NCI-H2107 (cell line): ENCODE measurements at places on chromosomes 2 and 18.
A peak's percentile ranks its signal among the peaks of the same experiment; 100 is the strongest.

DNA sequence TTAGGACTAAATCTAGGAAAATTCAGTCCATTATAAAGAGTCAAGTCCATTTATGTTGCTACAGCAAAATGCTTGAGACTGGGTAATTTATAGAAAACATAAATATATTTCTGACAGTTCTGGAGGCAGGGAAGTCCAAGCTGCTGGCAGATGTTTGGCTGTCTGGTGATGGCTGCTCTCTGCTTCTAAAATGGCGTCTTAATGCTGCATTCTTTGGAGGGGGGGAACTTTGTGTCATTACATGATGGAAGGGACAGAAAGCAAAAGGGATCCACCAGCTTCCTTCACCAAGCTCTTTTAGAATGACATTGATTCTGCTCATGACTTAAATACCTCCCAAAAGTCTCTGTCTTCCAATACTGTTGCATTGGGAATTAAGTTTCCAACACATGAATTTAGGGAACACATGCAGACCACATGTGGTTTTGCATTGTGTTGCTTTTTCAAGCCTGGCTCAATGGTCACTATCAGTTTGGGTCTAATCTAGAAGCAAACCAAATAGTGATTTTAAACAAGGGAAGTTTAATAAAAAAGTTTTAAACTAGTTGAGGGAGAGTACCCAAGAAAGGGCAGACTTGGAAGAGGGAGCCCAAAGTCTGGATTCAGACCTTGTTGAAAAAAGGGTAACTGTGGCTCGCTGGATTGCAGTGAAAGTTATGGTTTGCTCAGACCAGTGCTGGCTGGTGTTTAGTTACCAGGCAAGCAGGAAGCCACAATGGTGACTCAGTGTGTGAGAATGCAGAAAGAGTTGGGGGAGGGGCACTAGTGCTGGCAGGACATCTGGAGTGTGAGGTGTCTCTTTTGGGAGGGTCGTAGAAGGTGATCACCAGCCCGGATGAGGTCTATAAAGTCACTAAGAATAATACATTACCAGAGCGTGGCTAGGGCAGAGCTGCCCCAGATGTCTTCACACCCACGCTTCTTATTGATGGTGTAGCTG is 30.8 kb downstream of the C18orf54 start:
- no peak for DNase-seq

- no peak for DNase-seq
Measured at GRCh38 chr18:27135504-27136207, 49.5 kb downstream of the CHST9 start.

GRCh38 chr18:45938488-45938935 is 28.6 kb downstream of the EPG5 start:
- DNase-seq: no peak

- no peak for DNase-seq
Measured at GRCh38 chr2:58502931-58503330, 261.8 kb upstream of the FANCL start.

DNA sequence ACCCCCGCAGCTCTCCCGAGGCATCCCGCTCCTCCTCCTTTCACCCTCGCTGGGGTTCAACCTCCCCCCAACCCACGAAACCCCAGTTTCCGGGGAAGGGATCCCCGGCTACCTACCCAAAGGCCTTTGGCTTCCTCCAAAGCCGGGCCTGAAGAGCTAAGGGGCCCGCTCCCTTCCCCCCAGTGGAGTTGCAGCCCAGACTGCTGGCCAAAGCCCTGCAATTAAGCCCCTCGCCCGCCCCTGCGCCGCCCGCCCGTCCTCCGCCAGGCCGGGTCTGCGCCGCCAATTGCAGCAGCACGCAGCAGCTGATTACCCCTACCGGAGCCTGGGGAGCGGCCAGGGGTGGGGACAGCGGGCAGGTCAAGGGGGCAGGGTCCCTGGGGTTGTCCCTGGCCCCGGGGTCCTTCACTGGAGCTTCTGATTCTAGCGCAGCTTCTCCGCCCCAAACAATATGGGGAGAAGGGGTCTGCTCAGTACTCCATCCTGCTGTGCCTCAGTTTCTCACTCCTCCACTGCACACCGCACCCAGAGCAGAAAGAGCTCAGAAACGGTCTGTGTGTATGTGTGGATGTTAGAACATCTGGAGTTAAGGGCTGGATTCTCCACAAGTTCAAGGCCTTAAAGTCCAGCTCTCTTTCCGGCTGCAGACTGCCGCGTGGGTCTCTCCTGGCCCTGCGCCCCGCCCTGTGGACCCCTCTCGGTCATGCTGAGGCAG is 16.9 kb downstream of the WNT10A start:
- DNase-seq: no peak

DNA sequence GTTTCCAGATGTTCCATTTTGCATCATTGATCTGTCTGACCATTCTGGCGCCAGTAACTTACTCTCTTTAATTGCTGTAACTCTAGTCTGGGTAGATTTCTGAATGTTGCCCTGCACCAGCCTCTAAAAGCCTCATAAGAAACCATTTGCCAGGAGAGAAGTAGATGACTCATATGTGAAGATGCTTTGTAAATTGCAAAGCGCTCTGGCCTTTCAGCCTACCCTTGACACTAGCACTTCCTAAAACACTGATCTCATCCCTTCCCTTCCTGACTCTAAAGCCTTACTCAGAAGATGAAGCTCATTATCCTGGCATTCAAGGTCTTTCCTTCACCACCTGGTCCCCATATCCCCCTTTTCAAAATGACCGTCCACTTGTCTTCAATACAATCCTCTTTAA is 193.2 kb upstream of the MEX3C start:
- DNase-seq: no peak

GRCh38 chr2:46388881-46389280 is 90.5 kb upstream of the TMEM247 start:
- DNase-seq: no peak

GRCh38 chr18:57759650-57760049 is 43.5 kb downstream of the ATP8B1 start:
- no peak for DNase-seq

GRCh38 chr2:117835990-117836760 is 21.7 kb downstream of the DDX18 start:
- DNase-seq: peak; percentile 51

GRCh38 chr2:160494201-160494644 is 616 bp upstream of the RBMS1 start:
- DNase-seq: no peak

- no peak for DNase-seq
Measured at GRCh38 chr2:112626604-112627059, 19.1 kb upstream of the SLC20A1 start.

DNA sequence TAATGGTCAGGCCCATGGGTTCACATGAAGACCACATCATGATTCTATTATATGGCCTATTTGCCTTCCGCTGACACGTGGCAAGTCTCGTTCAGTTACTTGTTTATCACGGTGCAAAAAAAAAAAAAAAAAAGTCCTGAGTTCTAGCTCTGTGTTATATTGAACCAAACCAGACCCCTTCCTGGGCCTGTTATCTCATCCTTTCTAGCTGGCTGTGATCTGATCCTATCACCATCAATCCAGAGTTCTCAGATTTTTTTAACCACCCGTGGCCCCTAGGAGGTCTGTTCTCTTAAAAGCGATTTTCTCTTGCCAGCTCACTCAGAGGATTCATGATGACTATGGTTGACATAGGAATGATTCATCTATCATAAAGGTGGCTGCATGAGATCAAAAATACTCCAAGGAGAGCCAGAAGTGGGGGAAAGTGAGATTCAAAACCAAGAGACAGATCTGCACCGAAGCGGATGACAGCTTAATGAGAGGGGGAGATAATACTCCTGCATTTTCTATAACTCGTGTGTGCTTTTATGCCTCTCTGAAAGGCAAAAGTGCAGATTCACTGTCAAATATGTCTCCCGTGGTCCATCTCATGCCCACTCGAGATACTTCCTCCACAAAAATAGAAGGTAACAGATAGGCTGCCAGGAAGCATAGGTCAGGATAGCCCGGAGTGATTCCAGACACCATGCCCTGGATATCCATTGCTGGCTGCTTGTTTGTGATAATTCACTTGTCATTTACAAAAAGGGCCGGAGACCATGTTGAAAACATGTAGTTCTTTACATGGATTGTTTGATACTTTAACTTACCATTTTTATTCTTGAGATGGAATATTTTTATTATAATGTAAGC is 505.7 kb upstream of the KLHL29 start:
- DNase-seq: no peak

GRCh38 chr2:13018490-13018889 is 301.8 kb downstream of the TRIB2 start:
- no peak for DNase-seq

GRCh38 chr2:503288-503999 is 173.8 kb downstream of the TMEM18 start:
- DNase-seq: no peak

DNA sequence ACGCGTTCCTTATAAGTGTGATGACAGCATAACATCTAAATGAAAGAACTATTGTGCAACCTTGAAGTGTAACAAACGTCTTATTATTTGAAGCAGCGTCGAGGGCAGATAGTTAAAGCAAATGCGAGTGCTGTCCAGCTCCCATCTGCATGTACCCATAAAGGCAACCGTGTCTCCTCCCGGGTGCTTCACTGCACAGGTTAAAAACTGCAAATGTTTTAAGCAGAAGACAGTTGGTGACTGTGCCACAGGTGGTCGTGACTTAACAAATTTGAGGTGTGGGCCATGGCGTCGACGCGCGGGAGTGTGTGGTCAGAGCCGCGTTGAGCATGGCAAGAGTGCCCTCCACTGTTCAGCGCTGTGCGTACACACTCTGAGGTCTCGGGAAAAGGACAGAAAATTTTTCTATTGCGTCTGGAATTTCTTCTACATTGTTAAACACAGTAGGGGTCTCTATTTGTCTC is 6.4 kb downstream of the SALL3 start:
- DNase-seq: peak; percentile 53

- DNase-seq: no peak
Measured at GRCh38 chr2:32008805-32009515, 1.8 kb downstream of the MEMO1 start.
